Fibroblast of upper back skin (primary cell): ENCODE measurements at places on chromosomes 7 and 10.

- no peak for DNase-seq
Measured at GRCh38 chr7:139116999-139117398, 7.5 kb upstream of the ZC3HAV1 start.

DNA sequence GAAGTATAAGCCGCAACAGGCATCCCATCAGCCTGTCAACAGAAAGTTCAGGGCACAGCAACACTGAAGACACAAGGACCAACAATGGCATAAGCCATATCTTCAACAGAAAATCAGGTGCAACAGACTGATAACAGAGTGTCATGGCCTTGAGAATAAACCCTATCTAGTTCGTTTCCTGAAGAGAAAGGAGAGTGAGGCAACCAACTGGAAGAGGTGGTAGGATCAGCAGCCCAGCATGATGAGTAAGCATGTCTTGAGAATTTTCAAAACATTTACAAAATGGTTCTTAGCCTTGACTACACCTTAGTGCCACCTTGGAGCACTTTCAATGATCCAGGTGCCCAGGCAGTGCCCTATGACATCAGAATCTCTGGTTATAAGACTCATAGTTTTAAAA is 290.2 kb upstream of the SEMA3C start:
- DNase-seq, result no peak

GRCh38 chr7:45921699-45922519 is 837 bp upstream of the IGFBP3 start:
- peak; percentile 78 for DNase-seq

- no peak for DNase-seq
Measured at GRCh38 chr10:113479346-113480080, 73.3 kb upstream of the HABP2 start.

DNA sequence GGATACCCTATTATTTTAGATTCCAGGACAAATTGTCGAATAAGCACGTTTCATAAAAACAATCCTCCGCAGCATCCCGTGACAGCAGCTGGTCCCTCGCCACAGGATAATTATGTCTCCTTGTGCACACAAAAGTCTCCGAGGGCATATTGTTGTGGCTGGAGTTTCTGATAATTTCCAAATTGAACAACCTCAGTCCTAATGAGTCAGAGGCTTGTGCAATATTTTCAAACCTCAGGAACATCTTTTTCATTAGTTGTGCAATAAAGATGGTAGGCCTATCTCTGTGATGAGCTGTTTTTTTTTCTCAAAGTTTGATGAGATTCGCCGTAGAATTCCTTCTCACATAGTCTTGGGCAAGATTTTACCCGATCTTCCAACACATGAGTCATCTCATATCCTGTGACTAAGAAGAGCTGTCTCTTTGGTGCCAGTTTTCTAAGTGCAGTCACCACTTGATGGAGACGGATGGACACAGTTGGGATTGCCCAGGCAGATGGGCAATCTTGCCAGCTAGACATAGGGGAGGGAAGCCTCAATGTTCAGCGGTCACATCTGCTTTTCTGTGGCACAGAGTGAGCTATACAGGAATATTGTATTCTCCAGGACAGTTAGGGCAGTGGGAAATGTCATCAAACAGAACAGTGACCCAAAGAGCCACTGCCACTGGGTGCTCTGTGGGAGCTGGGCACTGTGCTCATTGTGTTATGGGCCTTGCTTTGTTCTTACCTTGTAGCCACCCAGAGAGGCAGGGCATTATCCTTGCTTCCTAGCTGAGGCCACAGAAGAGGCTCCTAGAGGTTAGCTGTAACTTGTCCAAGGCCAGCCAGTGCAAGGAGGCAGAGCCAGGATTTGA is 7.8 kb downstream of the HTRA1 start:
- peak; percentile 98 for DNase-seq

DNA sequence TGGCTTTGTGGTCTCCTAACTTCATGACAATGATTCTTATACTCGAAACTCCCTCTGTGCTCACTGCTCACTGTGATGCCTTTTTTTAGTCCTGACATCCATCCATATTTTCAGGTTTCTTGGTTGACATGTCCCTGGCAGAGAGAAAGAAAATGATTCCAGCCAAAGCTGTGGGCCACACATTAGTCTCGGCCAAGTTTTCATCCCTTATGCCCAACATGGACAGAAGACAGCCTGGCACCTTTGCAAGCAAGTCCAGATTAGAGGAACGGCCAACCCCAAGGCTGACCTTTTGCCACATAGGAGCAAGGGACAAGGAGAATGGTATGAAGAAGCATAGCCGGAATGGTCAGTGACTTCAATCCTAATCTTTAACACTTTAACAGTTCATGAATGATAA is 8.7 kb upstream of the OPALIN start:
- DNase-seq, result no peak

GRCh38 chr7:92517631-92518030 is 10.7 kb downstream of the PEX1 start:
- DNase-seq, result peak; percentile 53

- peak; percentile 95 for DNase-seq
Measured at GRCh38 chr7:2873686-2874551, 29.8 kb upstream of the GNA12 start.

GRCh38 chr10:69910561-69910960 is 108.9 kb downstream of the COL13A1 start:
- peak; percentile 19 for DNase-seq

GRCh38 chr10:32893434-32893833 is 64.6 kb downstream of the ITGB1 start:
- DNase-seq, result no peak

- DNase-seq, result no peak
Measured at GRCh38 chr7:47376991-47377616, 204.8 kb downstream of the TNS3 start.
